Stimulated activated CD8-positive, alpha-beta memory T cell treated with anti-CD3 and anti-CD28 coated beads, Interleukin-12 subunit alpha, Interleukin-12 subunit beta, amount 100 ng/mL, for 1 hour (primary cell): ENCODE measurements at places on chromosomes 1 and 21.

DNA sequence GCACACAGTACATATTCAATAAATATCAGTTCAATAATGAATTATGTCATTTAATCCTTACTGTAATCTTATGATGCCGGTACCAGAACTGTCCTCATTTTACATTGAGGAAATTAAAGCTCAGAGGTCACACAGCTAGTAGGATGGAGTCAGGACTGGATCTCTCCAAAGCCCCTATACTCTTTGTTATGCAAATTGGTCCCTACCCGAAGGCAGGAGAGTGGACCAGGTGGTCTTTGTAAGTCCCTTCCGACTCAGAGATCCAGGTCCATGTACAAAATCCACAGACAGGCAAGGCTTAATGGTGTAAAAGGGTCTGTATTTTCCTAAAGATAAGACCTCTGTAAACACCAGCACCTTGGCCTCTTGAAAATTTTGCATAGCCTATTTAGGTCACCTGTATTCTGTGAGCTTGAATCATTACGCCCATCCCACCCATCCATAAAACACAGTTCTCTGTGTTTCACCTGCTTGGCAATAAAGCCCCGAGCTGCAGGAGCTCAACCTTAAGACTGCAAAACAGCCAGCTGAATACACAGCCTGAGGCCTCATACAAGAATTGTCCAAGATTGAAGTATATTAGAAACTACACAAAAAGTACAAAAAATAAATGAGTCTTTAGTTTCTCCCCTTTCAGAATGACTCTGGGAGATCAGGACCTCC lies 41.7 kb downstream of the PLXNA2 start:
- DNase-seq = no peak

DNA sequence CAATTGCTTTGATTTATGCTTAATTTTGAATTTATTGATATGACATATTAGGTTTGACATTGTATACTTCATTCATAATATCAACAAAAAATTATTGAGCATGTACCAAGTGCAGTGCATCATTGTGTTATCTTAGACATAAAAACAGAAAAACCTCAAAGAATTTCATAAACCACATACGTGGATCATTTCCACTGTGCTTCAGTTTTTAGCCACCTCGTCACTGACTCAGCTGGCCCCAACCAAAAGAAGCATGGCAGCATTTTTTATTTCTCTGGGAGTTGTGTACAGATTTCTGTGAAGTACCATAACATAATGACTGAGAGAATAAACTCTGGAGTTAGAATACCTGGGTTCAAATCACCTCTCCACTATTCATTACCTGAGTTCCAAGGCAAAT lies 95.6 kb upstream of the C1orf87 start:
- DNase-seq = no peak

DNA sequence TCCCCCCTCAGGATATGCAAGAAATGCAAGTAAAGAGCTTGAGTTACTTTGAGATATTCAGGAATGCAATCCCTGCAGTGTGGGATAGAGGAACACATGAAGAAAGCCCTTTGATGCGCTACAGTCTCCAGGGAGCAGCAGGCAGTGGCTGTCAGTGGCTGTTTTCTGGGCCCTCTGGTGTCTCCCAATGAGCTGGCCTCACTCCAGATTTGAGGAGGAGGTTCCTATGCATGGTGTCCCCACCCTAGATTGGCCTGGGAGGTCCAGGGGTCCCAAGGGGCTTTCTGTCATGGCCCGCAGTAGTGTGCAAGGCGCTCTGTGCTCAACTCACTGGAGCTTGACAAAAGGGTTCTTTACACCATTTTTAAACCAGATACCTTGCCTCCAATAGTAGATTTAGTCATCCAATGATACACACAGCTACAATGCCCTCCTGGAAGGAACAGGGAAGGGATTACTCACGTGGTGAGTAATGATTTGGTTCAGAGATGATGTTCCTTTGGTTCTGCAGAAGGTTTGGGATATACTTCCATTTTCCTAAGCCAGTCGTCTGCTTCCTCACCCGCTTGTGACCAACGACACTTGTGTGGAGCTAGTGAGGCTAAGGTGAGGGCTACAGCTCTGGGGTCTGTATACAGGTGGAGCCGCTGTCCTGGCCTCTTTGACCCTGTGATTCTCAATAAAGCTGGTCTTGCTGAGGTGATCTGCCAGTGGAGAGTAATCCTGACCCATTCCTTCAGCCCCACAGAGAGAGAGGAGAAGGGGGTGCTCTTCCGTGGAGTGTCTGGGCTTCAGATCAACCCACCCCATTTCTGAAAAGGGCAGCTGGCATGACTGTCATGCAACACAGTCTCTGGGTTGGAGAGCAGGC lies 6.6 kb downstream of the BATF3 start:
- DNase-seq = no peak

- DNase-seq = no peak
These were observed 9.7 kb downstream of the SELE start for GRCh38 chr1:169724168-169724567.

- DNase-seq = no peak
These were observed 71.0 kb downstream of the ACTL8 start for GRCh38 chr1:17826165-17826488.

DNA sequence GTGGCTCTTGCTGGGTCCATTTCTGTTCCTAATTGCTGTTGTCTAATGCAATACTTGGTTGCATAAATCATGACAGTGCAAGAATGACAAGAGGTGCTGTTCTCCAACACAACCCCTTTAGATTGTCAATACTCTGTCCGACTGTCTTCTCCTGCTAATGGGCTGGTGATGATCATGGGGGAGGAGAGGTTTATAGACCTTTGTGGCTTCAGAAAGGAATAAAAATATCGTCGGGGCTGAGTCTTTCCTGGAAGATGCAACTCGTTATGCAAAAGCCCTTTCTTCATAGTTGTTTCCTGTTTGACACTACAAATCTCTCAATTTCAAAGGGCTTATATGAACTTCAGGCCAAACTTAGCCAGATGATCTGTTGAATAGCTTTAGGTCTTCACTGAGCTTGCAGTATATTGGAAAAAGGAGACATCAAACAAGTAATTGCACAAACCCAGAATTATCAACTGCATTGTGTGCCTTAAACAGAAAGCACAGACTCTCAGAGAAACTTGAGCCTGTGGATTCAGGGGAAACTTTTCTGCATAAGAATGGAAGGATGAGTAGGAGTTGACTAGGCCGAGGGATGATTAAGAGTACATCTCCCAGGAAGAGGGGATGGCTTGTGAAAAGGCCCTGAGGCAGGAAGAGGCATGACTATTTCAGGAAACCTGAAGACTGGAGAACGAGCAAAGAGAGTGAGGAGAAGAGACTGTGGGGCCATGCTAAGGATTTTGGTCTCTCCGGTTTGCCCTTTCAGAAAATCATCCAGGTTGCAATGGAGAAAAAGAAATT lies 107.6 kb downstream of the TSEN15 start:
- no peak for DNase-seq

- no peak for DNase-seq
These were observed at the start of gene CELA2A for GRCh38 chr1:15456313-15456954. Gene CELA2A (plus strand): TSS chr1:15456732. CDS start chr1:15456754, 22 bp downstream.

DNA sequence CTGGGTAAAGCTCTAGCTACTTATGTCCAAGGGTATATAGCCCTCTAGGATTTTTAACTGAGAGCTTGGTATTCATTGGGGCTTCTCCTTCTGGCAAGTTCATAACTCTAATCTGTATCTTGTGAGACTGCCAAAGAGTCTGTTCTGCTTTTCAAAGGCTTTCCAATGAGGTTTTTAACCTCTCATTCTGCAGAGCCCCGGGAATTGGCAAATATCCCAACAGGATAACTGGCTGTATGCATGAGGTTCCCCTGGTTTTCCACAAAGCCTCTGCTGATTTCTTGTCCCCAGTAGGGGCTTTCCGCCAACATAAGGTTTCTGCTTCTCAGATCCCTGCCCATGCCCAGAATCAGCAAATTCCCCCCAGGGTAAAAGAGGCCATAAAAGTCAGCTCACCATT lies 40.9 kb downstream of the RPL5 start:
- no peak for DNase-seq

DNA sequence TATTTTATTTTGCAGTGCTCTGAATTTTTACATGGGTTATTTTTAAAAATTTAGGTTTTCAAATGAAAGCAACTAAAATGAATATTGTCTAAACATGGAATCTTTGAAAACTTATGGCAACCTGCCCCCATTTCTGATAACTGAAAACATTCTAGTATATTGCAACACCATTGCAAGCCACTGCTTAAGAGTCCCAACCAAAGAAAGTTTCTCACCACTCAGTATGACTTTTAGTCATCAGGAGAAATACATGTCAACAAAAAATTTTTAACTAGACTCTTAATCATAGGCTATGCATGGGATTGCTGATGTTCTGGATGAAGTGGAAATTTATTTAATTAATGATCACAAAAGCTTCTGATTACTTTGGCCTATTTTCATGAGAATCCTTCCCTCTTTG lies 112.1 kb downstream of the TNFSF18 start:
- no peak for DNase-seq

GRCh38 chr1:8797216-8797615 lies 20.2 kb downstream of the RERE start:
- DNase-seq = no peak
